ENCODE measurements at places on chromosomes 3 and 15.
A peak's percentile ranks its signal among the peaks of the same experiment; 100 is the strongest.

GRCh38 chr3:11592445-11593298 is 51.0 kb downstream of the VGLL4 start:
- peaks cover 22% of the 10 kb centered on the region for H3K4me1 ChIP-seq
- peak overlapping the region; percentile 82 for H3K27ac ChIP-seq
- no peak for DNase-seq
- no peak overlapping the region for H3K4me3 ChIP-seq

DNA sequence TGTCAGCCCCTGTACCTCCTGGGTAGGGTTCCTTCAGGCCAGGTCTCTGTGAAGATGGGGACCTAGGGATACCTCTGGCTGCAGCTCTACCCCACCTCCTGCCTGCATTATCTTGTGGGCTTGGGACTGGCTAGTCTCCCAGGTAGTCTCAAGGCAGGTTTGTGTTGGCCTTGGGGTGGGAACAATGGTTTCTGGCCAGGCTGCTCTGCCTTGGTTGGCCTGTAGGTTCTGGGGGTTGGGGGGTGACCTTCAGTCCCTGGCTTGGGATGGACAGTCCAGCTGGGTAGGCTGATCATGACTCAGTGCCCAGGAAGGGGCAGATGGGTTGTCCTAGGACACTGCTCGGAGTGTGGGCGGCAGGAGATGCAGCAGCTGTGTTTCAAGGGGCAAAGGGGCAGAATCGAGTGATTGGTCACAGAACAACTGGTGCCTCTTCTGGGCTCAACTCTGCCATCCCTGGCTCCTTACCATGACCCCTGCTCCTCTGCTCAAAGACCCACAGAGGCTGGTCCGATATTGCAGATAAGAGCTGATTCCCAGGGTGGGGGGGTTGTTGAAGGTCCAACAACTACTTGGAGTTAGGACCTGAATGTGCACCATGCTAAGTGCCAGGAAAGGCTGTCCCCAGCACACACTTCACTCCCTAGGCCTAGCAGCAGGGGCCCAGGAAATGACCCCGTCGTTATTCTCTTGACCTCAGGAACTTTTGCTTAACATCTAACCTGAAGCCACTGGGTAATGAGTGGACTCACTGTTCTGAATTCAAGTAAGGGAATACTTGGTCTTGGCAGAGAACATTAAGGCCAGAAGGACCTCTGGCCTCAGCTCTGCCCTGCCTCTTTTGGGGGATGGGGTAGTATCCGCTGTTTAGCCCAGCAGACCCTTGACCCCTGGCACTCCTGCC is 18.1 kb upstream of the BSN start:
- H3K4me1 ChIP-seq, result peaks cover 8% of the 10 kb centered on the region
- H3K27ac ChIP-seq, result no peak overlapping the region
- DNase-seq, result no peak
- no peak overlapping the region for H3K4me3 ChIP-seq
- no peaks in the 10 kb centered on the region for H3K36me3 ChIP-seq

- DNase-seq, result no peak
- H3K27ac ChIP-seq, result no peak overlapping the region
- H3K4me1 ChIP-seq, result peaks cover 2% of the 10 kb centered on the region
- H3K4me3 ChIP-seq, result no peak overlapping the region
- H3K36me3 ChIP-seq, result no peaks in the 10 kb centered on the region
Measured at GRCh38 chr3:53795176-53795575, 51.0 kb downstream of the CHDH start.

DNA sequence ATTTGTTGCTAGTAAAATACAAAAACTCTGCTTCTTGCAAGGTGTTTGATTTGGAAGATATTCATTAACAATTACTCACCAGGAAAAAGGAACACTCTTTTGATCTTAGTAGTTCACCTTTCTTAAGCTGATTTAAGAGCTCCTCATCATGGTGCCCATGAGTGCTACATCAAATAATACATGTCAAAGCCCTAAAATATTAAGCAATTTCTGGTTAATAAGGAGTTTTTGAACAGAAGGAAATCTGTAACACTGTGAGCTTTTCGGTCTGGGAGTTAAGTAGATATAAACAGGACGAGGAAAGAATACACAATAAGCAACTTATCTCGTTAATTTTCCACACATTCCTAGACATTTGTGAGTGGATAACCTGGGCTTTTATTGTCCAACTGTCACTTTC is 83.9 kb upstream of the DCBLD2 start:
- no peaks in the 10 kb centered on the region for H3K4me1 ChIP-seq
- H3K4me3 ChIP-seq, result no peak overlapping the region
- no peak for DNase-seq
- H3K27me3 ChIP-seq, result peaks cover 8% of the 10 kb centered on the region

DNA sequence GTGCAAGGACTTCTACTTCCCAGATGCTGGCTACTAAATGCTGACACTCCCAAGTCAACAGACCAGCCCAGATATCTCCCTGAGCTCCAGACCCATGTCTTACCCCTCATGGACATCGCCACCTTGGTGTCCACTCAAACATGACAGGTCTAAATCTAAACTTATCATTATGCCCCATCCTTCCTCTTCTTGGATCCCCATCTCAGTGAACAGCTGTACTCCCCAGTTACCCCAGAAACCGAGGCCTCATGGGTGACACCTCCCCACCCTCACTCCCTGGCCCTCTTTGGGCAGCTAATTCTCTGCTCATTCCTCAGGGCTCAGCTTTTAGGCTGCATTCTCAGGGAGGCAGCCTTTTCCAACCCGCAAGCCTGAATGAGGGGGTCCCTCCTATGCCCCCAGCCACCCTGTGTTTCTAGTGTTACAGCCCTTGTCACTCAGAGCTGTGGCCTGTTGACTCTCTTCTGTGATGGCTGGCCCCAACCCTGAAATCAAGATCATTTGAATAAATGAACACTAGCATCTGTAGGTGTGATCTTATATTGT is 5.4 kb downstream of the EHD4 start:
- peaks cover 3% of the 10 kb centered on the region for H3K36me3 ChIP-seq
- peak overlapping the region; percentile 91 for H3K27ac ChIP-seq
- peaks cover 48% of the 10 kb centered on the region for H3K4me1 ChIP-seq
- DNase-seq, result no peak
- H3K27me3 ChIP-seq, result no peaks in the 10 kb centered on the region

DNA sequence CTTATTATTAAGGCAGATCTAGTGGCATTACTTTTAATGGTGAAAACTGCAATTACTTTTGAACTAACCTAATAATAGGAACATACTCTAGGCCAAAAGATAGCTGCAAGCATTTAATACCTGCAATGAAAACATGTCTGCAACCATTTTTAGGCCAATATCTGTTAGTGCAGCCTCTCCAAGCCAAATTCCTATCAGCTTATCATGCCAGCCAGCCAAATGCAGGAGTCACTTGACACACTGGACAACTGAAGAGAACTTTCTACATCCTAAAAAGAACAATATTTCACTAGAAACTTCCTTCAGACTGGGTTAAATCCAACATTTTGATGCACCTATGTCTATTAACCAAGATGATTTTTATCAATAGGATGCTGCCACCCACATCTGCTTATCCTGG is 33.8 kb downstream of the CCDC54 start:
- no peak overlapping the region for H3K4me3 ChIP-seq
- peaks cover 9% of the 10 kb centered on the region for H3K27me3 ChIP-seq
- DNase-seq, result no peak
- H3K4me1 ChIP-seq, result no peaks in the 10 kb centered on the region
- H3K27ac ChIP-seq, result no peak overlapping the region

DNA sequence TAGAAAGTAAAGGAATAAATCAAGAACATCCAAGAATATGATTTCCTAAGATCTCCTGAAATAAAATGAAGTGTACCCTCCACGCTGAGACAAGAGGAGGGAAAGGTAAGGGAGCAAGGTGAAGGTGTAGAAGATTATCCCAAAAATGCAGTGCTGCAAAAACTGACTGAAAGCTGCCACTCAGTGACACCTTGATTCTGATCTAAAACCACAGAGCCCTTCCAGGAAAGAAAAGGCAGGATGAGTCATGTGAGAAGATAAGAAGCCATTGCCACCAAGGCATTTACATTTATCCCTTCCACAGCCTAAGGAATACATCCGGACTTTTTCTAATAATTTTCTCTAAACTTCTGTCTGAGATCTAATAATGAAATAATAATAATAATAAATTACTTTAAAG is 49.9 kb downstream of the IGSF11 start:
- H3K36me3 ChIP-seq, result peaks cover 2% of the 10 kb centered on the region
- H3K4me3 ChIP-seq, result no peak overlapping the region
- no peak overlapping the region for H3K27ac ChIP-seq

DNA sequence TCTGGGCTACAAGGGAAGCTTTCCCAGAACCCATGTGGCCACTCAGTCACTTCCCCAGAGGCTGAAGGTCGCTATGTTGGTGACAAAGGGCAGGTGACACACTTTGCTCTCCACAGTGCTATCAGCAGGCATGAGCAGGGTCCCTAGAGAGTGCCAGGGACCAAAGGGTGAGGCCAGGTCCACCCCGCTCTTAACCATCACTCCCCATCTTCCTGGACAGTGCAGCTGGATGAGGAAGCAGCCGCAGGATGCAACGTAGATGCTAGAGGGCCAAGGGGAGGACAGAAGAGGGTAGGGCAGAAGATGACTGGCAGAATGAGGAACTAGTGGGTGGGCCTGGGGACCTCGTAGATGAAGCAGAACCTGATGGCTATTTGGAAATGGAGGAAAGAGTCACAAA is 13.6 kb upstream of the LTF start:
- H3K36me3 ChIP-seq, result peaks cover 5% of the 10 kb centered on the region
- no peak for DNase-seq

DNA sequence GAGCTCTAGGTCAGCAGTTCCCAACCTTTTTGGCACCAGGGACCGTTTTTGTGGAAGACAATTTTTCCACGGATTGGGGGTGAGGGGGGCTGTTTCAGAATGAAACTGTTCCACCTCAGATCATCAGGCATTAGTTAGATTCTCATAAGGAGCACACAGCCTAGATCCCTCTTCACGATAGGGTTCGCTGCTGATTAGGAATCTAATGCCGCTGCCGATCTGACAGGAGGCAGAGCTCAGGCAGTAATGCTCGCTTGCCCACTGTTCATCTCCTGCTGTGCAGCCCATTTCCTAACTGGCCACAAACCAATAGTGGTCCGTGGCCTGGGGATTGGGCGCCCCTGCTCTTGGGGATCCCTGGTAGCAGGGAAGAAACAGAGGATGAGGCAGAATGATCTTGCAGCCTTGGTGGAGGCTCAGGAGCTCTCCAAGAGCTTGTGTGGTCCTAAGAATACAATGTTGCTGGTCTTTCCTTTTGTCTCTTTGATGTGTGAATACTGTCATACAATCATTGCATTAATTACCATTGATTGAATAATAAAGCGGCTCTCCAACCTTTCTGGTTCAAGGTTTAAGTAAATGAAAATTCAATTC is 183.2 kb downstream of the FNDC3B start:
- DNase-seq, result no peak
- no peak overlapping the region for H3K27ac ChIP-seq
- no peak overlapping the region for H3K4me3 ChIP-seq
- H3K4me1 ChIP-seq, result peaks cover 29% of the 10 kb centered on the region

GRCh38 chr3:71559578-71560162 is 23.9 kb downstream of the FOXP1 start:
- no peak for DNase-seq
- H3K4me3 ChIP-seq, result no peak overlapping the region
- H3K27me3 ChIP-seq, result no peaks in the 10 kb centered on the region
- H3K36me3 ChIP-seq, result no peaks in the 10 kb centered on the region

GRCh38 chr3:170083343-170083742 is 45.5 kb downstream of the GPR160 start:
- no peaks in the 10 kb centered on the region for H3K4me1 ChIP-seq
- DNase-seq, result no peak
- H3K27ac ChIP-seq, result no peak overlapping the region
- H3K36me3 ChIP-seq, result peaks cover 2% of the 10 kb centered on the region

DNA sequence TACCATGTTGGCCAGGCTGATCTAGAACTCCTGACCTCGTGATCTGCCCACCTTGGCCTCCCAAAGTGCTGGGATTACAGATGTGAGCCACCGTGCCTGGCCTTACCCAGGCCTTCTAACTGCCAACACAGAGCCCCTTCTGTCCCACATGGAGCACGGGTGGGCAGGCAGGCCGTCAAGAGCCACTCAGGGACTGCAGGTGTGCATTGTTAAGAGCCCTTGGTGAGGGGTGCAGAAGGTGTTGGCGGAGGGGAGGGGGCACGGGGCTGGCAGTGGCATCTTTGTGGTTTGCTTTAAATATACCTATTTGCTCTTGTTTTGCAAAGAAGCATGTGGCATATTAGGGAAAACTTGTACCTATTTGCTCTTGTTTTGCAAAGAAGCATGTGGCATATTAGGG is 37.3 kb downstream of the SMAD6 start:
- H3K4me3 ChIP-seq, result no peak overlapping the region
- no peaks in the 10 kb centered on the region for H3K4me1 ChIP-seq
- H3K36me3 ChIP-seq, result no peaks in the 10 kb centered on the region
- peaks cover 16% of the 10 kb centered on the region for H3K27me3 ChIP-seq
- no peak for DNase-seq

GRCh38 chr3:174266476-174266875 is 592.7 kb upstream of the NAALADL2 start:
- no peaks in the 10 kb centered on the region for H3K4me1 ChIP-seq
- H3K27me3 ChIP-seq, result no peaks in the 10 kb centered on the region
- DNase-seq, result no peak
- H3K4me3 ChIP-seq, result no peak overlapping the region
- H3K27ac ChIP-seq, result no peak overlapping the region
- no peaks in the 10 kb centered on the region for H3K36me3 ChIP-seq

- DNase-seq, result no peak
- no peak overlapping the region for H3K27ac ChIP-seq
- peaks cover 16% of the 10 kb centered on the region for H3K4me1 ChIP-seq
- peaks cover 24% of the 10 kb centered on the region for H3K27me3 ChIP-seq
- H3K4me3 ChIP-seq, result no peak overlapping the region
Measured at GRCh38 chr15:39690881-39691634, 91.6 kb downstream of the FSIP1 start.

DNA sequence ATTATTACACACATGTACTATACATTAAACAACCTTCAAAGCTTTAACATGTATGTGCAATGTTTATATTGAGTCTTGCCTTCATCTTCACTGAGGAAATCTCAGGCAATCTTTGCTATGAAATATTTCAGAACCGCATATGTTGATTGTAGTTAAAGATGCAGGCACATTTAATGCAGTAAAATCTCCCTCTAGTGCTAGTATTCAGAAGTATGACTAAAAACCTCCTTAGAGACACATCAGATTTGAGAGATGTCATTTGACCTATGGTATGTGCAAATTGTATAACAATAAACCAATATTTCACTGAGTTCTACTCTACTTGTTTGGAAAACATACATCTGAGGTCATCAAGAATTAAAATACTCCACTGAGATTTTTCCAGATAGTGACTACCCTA is 123.8 kb upstream of the C15orf61 start:
- no peak overlapping the region for H3K27ac ChIP-seq
- no peaks in the 10 kb centered on the region for H3K36me3 ChIP-seq
- DNase-seq, result no peak
- H3K4me1 ChIP-seq, result no peaks in the 10 kb centered on the region
- peaks cover 4% of the 10 kb centered on the region for H3K27me3 ChIP-seq

Measured in T-helper 17 cell (primary cell).